Anterior cingulate cortex (tissue), 58 donors: ENCODE measurements at places on chromosomes 2 and 18.

DNA sequence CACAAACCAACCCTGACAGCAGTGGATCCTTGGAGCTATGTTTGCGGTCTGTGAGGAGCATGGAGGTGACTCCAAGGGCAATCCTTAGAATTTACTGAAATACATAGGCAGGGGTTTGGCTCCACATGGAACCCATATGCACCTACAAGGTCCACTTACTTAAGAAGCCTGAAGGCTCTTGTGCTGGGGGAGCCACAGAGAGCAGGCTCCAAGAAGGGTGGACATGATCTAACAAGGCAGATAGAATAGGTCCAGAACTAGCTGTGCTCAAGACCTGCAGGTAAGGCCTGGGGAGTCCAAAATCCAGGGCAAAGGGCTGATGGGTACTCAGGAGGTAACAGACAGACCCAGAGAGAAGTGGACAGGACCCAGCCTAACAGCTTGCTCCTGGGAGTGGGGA is 1.2 kb upstream of the CDK5R2 start:
- no peak for DNase-seq

DNA sequence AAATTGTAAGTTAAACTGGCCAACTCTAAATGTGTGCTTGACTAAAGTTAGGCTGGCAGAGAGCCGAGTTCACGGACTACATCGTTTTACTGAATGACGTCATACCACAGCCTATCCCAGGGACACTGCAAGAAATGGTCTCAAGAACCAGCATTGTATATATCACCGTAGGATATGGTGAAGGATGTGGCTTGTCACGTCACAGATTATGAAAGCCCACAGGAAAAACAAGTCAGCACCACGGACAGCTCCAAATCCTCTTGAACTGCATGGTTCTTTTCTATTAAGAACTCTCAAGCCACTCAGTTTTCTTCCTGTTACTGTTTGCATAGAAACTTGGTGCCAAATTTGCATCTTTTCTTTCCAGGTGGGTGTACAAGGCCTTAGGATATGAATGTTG is 85.1 kb upstream of the ACAA2 start:
- DNase-seq = no peak

DNA sequence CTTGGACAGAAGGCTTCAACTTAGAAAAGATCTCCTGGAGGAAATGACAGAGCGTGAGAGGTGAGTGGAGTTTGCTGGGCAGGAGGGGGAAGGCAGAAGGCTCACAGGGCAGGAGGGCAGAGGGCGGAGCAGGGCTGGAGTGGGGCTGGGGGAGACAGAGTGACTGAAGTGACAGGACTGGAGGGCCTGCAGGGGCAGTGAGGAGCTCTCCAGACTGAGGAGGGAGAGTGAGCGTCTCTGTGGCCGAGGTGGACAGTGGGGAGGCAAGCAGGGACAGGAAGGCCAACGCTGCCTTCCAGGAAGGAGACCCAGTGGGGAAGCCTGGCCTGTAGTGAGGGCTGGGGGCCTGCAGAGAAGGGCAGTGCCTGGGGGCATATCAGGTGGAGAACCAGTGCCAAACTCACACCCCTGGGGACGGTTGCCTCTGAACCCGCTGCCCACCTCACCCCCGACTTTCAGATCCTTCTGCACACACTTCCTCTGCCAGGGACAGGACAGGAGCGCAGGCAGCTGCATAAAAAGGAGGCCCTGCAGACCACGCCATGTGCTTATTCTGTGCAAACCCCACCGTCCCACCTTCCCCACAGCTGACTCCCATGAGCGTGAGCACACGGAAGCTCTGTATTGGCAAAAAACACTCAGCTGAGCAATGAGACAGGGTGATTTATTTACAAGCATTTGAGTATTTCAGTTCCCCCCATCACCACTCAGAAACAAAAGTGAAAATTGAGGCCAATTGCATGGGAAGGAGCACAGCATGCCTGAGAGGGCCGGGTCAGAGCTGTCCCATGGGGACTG is 244.3 kb downstream of the FAM210A start:
- no peak for DNase-seq

DNA sequence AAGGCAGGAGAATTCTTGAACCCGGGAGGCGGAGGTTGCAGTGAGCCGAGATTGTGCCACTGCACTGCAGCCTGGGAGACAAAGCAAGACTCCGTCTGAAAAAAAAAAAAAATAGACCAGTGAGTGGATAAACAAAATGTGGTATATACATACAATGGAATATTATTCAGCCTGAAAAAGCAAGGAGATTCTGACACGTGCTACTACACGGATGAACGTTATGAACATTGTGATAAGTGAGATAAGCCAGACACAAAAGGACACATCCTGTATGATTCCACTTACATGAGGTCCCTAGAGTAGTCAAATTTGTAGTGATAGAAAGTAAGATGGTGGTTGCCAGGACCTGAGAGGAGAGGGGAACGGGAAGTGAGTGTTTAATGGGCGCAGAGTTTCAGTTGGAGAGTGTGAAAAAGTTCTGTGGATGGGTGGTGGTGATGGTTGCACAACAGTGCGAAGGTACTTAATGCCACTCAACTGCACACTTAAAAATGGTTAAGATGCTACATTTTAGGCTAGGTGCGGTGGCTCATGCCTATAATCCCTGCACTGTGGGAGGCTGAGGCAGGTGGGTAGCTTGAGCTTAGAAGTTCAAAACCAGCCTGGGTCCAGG is 38.3 kb downstream of the NIFK start:
- no peak for DNase-seq

- DNase-seq = no peak
These were observed 13.6 kb upstream of the PELI1 start for GRCh38 chr2:64157792-64158191.
